ENCODE measurements at places on chromosomes 12 and 14.
A peak's percentile ranks its signal among the peaks of the same experiment; 100 is the strongest.

- peak; percentile 18 for DNase-seq
Observed at GRCh38 chr14:60092526-60092920, 800 bp downstream of the PCNX4 start.

GRCh38 chr12:42741771-42742510 is 152.4 kb upstream of the PRICKLE1 start:
- no peak for DNase-seq

- DNase-seq = no peak
Observed at GRCh38 chr12:49026678-49027480, 8.3 kb upstream of the PRKAG1 start.

DNA sequence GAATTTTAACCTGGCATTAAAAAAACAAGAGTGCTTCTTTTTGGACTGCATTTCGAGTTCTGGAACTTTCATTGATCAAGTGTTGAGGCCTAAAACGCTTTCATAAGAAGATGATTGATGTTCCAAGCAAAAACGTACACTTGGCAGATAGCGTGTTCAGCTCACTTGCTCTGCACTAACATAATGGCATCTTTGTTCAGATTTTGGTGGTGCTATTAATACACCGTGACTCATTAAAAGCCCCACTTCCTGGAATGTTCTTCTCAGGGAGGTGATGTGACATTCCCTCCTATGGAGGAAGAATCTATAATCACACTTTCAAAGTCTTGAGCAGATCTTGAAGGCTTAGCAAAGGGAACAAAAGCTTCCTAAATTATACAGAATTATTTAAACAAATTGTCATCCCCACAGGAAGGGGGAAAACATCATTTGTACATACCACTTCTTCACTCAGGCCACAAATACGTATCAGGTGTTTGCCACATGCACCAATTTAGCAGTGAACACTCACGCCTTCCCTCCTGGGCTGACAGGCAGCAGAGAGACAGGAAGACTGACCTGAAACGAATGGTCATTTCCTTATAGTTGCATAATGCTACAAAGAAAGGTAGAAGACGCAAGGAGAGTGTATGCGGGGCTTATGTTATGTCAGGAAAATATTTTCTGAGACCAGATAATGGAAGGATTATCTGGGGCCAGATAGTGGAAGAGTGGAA is 15.4 kb downstream of the HSP90AA1 start:
- no peak for DNase-seq

DNA sequence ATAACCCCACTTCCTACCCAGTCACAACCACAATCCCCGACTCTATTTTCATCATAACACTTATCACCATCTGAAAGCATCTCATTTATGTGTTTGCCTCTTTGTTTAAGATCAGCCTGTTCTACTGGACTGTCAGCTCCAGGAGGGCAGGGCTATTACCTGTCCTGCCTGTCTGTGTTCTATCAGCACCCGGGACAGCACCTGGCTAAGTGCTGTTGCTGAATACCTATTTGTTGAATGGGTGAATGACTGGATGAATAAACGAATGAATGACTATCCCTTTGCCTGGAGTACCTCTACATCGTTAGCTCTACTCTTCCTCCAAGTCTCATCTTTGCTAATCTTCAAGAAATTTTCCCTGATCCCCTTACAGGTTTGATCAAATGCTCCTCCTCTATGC is 69.0 kb downstream of the WSCD2 start:
- no peak for DNase-seq

- DNase-seq = no peak
Observed at GRCh38 chr14:105389534-105389933, 8.8 kb upstream of the TEX22 start.

DNA sequence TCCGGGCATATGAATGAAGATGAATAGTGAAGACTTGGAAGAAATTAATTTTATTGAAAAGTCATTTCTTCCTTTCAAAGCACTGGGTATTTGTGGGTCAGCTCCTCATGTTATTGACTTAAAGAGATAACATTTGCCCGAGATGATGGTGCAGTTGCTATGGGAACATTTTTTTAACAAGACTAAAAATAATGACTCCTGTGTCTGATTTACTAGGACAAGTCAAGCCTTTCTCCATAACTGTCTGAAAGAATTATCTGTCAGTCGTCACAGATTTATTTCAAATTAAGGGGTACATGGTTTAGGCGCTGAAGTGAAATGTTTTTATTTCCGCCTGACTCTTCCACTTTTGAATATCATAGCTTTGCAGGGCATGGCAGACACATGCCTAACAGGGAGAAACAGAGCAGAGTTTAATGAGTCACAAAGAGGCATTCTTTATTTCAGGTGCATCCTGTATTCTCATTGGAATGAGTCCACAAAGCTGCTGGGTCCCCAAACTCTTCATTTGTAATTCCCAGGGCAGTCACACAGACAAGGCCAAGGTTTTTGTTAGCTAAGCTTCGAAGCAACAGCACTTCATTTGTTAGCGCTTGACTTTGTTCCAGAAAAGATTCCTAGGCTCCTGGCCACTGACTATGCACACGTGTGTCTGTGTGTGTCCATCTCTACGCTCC is 4.3 kb upstream of the GPHB5 start:
- DNase-seq = no peak

- no peak for DNase-seq
Observed at GRCh38 chr14:81205639-81206038, 15.1 kb downstream of the GTF2A1 start.

Measured in ELF-1 (cell line).